Neural progenitor cell (in vitro differentiated cells): ENCODE measurements at places on chromosomes 3 and 15.

DNA sequence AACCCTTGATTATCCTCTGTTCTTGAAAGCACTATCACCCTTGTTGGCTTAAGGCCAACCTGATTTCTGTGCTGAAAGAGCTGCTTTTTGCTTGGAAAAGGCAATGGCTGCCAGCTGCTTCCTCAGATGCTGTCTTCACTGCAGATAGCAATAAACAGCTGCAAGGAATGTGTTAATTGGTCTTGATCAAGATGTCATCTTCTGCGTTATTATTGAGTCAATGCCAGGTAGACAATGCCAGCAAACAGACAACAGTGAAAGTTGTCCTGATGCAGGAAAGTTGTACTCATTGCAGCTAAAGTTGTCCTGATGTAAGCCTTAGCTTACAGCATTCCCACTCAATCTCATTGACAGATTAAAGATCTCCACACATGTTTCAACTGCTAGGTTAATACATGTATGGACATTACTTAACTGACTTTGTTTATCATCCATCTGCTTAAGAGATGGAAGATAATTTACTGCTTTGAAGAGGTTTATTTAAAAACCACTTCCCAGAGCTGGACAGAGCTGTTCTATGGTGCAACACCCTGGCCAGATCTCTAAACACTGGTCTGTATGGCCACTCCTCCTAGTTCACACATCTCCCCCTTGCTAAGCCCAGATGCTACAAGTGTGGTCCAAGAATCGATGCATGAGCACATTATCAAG is 251.0 kb upstream of the MCTP2 start:
- DNase-seq, result no peak

DNA sequence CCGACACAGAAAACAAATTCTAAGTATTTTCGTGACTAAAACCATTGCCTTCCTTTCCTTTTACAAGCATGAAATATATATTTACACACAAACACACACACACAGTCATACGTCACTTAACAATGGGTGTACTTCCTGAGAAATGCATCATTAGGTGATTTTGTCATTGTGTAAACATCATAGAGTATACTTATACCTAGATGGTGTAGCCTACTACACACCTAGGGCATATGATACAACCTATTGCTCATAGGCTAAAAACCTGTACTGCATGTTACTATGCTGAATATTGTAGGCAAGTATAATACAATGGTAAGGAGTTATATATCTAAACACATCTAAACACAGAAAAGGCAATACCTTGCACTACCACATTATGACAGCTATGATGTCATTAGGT is 28.6 kb downstream of the COL6A5 start:
- DNase-seq, result no peak

GRCh38 chr3:72411843-72412242 is 436.4 kb downstream of the SHQ1 start:
- DNase-seq, result no peak

- peak; percentile 63 for DNase-seq
Observed at GRCh38 chr3:55483196-55484095, 3.7 kb downstream of the WNT5A start.

DNA sequence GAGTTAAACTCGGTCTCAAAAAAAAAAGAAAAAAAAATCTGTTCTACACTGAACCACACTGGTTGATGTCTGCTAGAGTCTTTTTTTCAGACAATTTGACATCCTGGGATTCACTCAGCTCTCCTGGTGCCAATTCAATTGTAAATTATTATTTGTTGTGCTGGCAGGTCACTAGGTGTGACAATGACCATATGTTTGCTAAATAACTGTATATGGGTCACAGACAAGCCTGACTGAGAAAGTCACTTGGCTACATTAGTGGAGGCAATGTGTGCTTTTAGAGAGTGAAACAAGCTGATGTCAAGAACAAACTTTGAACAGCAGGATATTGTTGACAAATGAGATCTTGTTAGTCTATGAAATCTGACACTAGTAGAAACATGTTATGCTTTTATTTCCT is 1379.1 kb downstream of the ZPLD1 start:
- no peak for DNase-seq

- DNase-seq, result no peak
Observed at GRCh38 chr3:117630469-117630868, 920.9 kb downstream of the TUSC7 start.

DNA sequence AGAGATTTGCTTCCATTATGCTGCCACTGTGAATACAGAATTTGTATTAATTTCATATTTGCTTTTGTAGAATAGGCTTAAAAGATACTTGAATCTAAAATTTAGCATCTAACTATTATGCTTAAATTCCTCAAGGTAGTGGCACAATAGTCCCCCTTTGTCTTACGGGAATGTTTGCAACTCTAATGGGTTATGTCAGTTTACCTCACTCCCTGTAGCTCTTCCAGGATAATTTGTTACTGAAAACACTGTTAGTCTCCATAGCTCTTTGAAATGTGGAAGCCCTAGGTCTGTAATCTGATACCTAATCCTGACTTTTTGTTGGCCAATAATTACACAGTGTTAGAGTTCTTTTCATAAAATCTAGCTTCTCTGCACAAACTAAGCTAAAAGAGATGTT is 433.4 kb downstream of the PYDC2 start:
- no peak for DNase-seq

DNA sequence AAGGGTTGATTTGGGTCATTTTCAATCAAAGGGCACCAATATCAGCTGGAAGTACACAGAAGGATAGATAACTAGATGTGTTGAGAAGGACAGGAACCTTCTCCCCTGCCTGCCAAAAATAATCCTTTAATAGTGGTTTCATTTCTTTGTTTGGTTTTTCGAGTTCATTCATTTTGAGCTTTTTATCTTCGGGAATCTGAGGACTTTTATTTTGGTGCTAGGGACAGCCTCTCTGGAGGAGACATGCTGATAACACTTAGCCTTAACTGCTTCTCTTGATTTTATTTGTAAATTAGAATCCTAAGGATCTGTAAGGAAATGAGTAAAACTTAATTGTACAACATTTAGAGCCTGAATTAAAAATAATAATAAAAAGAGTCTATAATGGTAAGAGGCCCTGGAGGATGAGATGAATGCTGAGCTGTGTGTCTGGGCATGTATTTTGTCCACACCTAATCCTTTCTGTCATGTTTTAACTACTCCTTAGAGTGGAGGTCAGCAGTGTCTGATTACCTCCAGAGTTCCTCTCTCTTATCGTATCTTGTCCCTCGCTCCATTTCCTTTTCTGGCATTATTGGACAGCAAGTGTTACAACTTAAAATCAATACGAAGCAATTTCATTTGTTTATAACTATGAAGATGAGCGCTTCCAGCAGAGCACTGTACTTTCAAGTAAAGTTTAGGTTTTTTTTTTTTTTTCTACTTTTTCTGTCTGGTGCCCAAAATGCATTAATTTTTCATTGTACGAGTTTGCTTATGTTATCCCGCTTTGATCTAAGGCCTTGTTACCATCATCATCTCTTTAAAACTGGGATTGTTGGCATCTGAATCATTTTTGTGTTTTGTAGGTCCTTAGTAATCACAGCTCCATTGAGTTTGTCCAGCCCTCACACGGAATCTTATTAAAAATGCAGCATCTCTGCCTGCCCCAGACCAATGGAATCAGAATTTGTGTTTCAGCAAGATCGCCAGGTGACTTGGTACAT is 22.8 kb downstream of the PTPRG start:
- DNase-seq, result no peak

DNA sequence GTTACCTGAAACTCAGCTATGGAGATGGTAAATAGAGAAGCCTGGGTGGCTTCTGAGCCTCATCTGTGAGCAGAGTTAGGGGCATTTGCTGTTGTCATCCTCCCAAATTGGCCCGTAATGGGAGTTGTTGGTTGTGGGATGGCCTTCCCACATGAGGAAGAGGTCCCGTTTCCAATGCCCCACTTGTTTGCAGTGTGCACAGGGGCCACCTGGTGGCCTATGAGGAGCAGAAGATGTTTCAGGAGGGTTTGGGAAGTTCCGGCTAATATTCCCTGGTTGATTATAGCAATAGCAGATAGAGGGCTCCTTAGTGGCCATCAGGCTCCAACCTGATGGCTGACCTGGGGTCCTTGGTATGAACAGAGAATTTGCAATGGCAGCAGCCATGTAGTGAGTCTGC is 1546.5 kb downstream of the OTOL1 start:
- DNase-seq, result peak; percentile 22

DNA sequence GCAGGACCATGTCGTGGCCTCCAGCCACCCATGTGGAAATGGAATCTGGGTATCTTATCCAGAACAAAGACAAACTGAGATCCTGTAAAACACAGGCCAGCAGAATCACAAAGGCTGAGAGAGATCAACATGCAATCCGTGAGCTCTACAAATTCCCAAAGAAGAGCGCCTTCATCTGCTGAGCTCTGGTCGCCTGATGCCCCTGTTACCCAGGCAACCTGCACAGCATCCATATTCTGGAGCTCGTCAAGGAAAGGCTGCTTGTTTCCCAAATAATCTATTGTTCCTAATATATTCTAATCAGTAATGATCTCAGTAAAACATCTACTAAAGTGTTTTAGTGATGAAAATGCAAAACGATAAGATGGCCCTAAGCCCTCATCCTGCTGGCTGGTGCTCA is 133.6 kb downstream of the OCA2 start:
- DNase-seq, result peak; percentile 8

GRCh38 chr15:95558916-95559315 is 771.6 kb upstream of the NR2F2 start:
- no peak for DNase-seq

DNA sequence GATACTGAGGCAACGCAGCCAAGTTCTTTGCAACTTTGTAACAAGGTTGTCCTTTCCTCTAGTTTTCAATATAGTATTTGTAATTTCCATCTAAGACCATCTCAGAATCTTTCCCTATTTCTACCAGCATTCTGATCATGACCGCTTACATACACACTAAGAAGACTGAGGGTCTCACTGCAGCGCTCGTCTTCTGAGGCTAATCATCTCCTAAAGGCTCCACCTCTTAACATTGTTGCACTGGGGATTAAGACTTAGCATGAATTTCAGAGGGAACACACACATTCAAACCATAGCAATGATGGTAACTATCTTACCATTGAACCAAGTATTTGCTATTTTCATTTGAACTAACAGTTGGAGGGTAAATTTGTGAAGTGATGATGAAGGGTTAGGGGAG is 463.3 kb upstream of the CCDC54 start:
- DNase-seq, result peak; percentile 10

DNA sequence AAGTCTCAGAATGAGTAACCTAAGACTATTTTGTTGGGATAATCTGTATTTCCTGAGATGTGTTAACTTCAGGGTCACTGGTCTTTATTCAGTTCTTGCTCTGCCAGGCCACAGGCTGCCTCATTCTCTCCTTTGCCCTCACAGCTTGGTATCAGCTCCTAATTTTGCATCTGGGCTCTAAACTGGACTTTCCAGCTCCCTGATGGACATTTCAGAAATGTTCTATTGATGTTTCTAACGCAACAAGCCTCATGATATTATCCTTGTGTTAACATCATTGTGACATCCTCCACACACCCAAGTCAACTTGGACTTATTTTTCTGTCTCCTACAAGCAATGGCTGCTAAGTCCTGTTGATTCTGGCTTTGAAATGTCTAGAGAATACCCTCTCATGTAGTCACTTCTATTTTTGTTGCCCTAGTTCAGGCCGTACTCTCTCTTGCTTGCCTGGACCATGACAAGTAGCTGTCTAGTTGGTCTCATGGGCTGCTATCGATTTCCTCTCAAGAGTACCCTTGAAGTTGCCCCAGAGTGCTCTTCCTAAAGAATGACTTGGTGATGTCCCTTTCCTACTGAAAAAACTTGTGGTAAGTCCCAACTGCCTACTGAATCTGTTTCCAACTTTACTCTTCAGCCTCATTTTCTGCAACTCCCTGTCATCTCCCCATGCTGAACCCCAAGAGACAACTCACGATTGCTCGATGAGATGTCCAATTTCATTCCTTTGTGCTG is 52.7 kb downstream of the CHST2 start:
- DNase-seq, result no peak

DNA sequence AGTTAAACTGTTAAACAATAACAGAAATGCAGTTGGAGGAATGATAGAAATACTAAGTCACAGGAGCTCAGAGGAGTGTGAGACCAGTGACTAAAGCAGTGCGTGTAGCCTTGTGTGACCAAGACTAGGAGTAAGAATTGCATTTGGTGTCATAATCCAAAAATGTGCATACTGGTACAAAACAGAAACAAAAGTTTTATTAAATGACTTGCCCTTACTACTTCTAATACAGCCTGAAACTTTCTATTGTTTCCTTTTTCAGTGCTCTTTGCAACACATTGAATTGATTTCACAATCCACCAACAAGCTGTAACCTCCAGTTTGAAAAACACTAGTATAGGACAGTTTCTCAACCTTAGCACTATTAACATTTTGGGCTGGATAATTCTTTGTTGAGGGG is 17.1 kb downstream of the SNX1 start:
- DNase-seq, result no peak

GRCh38 chr3:138184994-138185393 is 2.1 kb upstream of the ARMC8 start:
- peak; percentile 7 for DNase-seq

- DNase-seq, result no peak
Observed at GRCh38 chr15:95674031-95674430, 656.5 kb upstream of the NR2F2 start.

DNA sequence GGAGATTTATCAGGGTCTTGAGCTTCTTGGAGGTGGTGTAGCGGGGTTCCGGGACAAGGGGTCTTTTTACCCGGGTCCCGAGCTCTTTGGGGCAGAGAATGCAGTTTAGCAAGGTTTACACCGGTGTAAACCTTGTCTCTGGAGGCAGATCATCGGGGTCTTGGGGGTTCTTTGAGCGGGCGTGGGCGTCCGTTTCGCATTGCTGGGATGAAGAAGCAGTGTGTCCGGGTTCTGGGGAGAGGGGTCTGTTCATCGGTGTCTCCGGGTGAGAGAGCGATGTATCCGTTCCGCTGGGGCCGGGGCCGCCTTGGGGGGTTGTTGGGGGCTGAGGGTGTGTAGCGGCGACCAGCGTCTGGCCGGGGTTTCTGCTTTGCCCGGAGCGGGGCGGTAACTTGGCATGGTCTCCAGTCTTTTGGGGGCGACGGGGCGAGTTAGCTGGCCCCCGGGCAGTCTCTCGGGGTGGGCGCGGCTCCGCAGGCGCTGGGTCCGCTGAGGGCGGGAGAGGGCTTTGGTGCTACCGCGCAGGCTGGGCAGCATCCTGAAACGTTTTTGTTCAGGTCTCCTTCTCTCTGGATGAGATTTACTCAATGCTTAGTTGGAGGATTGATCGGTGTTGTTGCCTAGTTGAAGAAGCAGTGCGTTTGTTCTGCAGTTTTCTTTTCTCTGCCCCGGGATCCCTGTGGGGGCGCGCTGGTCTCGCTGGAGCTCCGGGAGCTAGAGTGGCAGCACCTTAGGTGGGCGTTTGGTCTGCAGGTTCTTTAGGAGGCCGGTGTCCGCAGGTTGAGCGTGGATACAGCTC is 843 bp downstream of the GLCE start:
- peak; percentile 65 for DNase-seq

DNA sequence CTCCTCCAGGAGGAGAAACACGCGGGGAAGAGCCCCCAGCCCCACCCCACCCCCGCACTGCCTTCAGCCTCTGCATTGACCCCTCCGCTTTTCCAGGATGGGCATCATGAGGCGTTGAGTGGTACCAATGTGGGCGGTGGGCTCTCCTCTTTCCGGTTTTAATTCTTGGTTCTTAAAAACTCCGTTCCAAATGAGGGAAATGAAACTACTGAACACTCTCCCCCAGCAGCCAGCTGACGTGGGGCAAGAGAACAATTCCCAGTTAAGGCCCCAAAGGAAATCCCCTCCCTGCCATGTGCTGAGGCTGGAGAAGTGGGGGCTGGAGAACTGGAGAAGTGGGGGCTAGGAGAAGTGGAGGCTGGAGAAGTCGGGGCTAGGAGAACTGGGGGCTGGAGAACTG is 5.3 kb upstream of the NRROS start:
- DNase-seq, result no peak
